IMR-90 (cell line): ENCODE measurements at places on chromosomes 4 and X. TPM values are rescaled to one million over a fixed set of nuclear protein-coding genes. Genes with fewer than 3 reads are reported as not detected.

DNA sequence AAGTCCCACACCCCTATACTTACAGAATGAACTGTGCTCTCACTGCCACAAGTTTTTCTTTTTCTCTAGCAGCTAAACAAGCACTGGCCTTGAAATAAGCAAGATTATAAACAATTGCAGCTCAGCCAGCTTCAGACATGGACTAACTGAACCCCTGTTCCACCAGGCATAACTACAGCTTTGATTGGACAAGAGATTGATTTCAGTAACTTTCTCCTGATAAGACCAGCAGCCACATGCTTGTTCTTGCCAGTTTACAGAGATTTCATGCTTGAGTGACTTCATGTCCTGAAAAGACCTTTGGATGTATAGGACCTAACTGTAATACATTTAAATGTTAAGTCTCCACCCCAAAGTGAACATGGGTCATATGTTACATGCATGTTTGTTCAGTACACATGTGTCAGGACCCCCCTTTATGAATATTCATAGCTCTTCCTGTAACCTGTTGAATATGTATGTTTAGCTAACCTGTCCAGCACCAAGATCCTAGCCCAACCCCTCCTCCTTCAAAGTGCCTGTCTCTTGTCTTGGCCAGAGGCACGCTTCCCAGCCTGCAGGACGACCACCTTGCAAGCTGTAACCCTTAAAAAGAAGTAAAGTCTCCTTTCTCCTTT is 27.9 kb downstream of the ZNF275 start:
- no peak for DNase-seq
- H3K27ac ChIP-seq: no peak overlapping the region
- H3K4me3 ChIP-seq: no peak overlapping the region
- H3K4me1 ChIP-seq: no peaks in the 10 kb centered on the region

GIMD1 gene
- total RNA-seq: not detected in 2 replicates

GRCh38 chrX:133590703-133591505 is 175.6 kb upstream of the GPC4 start:
- H3K36me3 ChIP-seq: no peaks in the 10 kb centered on the region
- H3K27me3 ChIP-seq: peaks cover 6% of the 10 kb centered on the region
- DNase-seq: no peak
- no peaks in the 10 kb centered on the region for H3K4me1 ChIP-seq
- H3K27ac ChIP-seq: no peak overlapping the region

- no peak overlapping the region for H3K27ac ChIP-seq
- no peaks in the 10 kb centered on the region for H3K4me1 ChIP-seq
- no peak for DNase-seq
- H3K27me3 ChIP-seq: no peaks in the 10 kb centered on the region
- H3K4me3 ChIP-seq: no peak overlapping the region
- H3K36me3 ChIP-seq: no peaks in the 10 kb centered on the region
Measured at GRCh38 chr4:138487230-138487629, 245.1 kb upstream of the SLC7A11 start.

DNA sequence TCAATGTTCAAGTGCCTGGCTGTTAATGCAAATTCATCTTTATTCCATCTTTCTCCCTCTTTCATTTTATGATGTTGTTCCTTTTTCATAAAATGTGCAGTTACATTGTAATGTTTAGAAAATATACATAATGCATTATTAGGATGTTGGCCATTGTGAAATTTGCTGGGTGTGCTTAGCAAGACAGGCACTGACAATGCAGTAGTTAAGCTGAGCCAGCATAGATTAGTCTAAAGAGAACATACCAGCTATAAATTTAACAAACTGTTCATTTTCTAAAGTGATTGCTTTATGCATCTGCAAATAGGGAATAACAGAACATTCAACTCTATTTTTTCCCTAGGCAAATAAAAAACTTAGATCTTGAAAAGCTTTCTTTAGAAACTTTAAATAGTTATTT is 436.0 kb downstream of the IL1RAPL1 start:
- H3K36me3 ChIP-seq: no peaks in the 10 kb centered on the region
- no peak overlapping the region for H3K4me3 ChIP-seq
- H3K4me1 ChIP-seq: no peaks in the 10 kb centered on the region
- DNase-seq: no peak
- no peaks in the 10 kb centered on the region for H3K27me3 ChIP-seq
- H3K27ac ChIP-seq: no peak overlapping the region

DNA sequence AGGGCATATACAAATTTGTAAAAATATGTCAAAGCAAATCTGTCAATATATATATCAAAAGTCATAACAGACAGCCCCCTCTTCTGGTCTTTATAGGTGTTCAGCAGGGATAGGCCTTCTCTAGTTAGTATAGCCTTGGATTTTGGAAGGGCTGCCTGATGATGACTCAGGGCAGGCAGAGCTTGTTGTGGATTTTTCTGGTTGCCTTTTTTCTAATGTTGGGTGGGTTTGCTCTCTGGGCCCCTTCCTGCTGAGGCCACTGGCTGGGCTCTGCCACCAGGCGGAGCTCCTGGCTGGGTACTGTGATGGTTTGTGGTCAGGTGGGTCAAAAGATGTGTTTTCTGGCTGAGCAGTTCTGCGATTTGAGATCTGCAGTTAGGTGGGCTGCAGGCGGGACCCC is 294.2 kb downstream of the GRIA2 start:
- no peak overlapping the region for H3K4me3 ChIP-seq
- no peak overlapping the region for H3K27ac ChIP-seq
- no peaks in the 10 kb centered on the region for H3K4me1 ChIP-seq
- H3K27me3 ChIP-seq: no peaks in the 10 kb centered on the region
- no peak for DNase-seq

DNA sequence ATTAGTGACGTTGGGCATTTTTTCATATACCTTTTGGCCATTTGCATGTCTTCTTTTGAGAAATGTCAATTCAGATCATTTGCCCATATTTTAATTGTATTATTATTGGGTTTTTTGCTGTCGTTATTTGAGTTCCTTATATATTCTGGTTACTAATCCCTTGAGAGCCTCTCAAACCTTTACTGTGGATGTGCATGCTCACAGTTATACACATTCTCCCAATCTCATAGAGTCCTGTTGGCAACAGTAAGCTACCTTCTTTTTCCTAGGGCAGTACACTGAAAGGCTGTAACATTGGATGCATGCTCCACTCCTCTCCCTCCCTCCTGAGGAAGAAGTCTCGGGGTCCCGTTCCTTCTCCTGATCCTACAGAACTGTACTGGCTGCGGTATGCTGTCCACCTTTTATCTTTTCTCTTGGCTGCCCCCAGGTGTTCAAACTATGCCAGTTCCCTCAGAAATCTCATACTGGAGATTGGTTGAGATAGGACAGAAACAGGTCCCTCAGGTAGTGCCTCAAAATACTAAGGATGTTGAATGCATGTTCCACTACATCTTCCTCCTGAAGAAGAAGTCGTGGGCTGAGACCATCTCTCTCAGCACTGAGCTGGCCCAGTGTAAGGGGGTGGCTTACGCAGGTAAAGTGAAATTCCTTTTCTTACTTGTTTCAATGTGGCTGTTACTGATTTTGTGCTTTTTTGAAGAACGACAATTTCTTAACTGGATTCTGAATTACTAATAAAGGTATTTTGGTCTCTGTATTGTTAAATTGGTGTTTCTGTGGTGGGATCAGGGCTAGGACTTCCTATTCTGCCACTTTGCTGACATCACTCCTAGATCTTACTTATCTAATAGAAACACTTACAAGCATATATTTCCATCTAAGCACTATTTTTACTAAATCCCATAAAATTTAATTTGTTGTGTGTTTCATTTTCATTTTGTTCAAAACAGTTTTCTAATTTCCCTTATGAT is 145.4 kb upstream of the HUWE1 start:
- no peaks in the 10 kb centered on the region for H3K36me3 ChIP-seq
- H3K27ac ChIP-seq: no peak overlapping the region
- H3K4me3 ChIP-seq: no peak overlapping the region
- no peaks in the 10 kb centered on the region for H3K27me3 ChIP-seq
- H3K4me1 ChIP-seq: no peaks in the 10 kb centered on the region
